ENCODE measurements at places on chromosomes 1 and 21.

GRCh38 chr1:12508849-12509248 lies 109.2 kb downstream of the DHRS3 start:
- no peak for DNase-seq

DNA sequence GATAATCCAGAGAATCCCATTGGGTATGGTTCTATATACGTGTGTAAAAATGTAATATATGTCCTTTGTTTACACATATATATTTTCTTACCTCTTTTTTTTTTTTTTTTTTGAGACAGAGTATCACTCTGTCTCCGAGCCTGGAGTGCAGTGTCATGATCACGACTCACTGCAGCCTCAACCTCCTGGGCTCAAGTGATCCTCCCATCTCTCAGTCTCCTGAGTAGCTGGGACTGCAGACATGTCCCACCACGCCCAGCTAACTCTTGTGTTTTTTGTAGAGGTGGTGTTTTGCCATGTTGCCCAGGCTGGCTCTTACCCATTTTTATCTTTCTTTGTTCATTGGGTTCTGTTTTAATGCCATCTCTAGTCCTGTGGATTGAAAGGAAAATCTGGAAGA lies 59.5 kb downstream of the ZBTB17 start:
- DNase-seq, result peak; percentile 5

GRCh38 chr1:223887747-223888418 lies 42.1 kb upstream of the TP53BP2 start:
- peak; percentile 99 for DNase-seq

DNA sequence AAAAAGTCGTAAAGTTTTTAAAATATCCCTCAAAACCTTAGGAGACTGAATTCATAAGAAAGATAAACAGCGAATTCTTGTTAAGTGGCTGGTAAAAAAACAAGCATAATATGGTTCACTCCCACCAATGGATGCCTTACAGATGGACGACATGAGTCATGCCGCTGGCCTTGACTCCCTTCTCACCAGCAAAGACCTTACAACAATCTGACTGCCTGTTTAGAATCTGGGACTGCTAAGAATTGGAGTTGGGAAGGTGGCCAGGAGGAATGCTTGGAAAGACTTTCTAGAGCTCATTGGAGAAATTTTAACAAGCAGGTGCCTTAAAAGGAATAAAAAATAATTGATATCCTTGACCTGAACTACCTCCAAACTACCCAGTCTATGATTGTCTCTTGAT lies 206.9 kb upstream of the FMN2 start:
- peak; percentile 23 for DNase-seq

DNA sequence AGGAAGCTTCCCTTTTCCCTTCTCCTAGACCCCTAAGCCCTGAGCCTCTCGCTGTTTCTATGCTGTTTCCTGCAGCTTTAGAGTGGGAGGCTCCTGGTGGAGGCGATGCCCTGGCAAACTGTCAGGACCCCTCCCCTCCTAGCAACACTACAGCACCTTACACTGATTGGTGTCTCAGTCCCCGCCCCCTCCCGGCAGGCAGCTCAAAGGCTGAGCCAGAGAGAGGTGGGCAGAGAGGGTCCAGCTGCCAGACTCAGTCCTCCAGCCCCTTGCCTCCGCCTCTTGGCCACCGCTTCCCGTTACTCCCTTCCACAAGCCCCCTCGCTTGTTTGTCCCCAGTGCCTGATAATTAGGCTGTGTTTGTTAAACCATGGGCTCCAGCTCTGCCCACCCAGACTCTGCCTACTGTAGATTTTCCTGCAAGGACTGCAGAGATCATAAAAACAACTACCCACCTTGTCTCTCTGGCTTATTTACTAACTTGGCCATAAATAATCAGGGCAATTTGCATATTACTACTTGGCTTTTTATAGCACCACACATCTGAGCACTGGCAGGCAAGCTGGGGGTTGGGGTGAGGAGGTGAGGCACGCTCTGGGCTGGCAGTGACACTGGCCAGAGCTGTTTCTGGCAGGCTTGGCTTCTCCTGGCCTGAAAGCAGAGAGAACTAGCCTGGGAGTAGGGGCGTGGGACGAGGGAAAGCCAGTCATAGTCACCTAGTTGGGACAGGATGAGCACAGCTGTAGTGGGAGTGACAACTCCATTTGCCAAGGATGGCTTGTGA lies 107.5 kb downstream of the CSMD2 start:
- DNase-seq, result no peak

DNA sequence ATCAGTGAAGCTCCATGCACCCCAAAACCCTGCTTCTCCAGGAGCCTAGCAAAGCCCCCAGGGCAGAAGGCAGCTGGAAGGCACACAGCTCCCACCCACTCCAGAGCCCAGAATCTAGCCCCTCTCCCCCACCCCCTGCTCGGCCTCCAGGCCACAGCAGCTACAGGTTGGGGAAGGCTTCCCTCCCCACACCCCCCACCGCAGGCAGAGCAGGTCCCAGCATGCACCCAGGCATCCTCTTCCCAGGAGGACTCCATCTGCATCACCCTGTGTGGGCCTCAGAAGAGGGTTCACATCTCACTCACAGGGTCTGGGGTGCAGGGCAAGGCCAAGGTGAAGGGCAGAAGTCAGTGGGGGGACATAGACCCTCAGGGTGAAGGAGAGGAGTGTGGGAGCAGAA lies 719 bp downstream of the S100A14 start:
- no peak for DNase-seq

- DNase-seq, result no peak
Measured at GRCh38 chr1:229164348-229164747, 106.6 kb upstream of the RAB4A start.

DNA sequence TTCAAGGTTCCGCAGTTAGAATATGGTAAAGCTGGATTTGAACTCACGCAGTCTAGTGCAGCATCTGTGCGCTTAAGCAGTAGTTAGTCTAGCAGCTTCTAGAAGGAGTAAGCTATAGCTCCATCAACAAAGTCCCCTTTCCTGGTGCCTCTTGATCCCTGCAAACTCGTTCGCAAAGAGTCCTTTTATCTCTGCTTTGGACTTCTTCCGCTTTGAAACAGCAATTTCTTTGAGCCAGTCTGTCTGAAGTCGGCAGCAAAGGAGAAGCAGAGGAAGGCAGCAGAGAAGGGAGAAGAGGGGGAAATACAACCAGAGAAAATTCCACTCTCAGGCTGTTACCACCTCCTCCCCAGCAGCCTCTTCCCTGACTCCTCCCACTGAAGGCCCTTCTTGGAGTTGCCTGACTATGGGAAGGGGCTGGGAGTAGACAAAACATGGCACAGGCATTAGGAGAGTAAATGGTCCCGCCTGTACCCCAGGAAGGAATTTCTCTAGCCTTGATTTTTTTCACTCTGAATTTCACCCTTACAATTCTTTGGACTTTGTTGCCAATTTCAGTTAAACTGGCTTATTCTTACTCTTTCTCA lies 25.9 kb downstream of the HSD3B2 start:
- no peak for DNase-seq

DNA sequence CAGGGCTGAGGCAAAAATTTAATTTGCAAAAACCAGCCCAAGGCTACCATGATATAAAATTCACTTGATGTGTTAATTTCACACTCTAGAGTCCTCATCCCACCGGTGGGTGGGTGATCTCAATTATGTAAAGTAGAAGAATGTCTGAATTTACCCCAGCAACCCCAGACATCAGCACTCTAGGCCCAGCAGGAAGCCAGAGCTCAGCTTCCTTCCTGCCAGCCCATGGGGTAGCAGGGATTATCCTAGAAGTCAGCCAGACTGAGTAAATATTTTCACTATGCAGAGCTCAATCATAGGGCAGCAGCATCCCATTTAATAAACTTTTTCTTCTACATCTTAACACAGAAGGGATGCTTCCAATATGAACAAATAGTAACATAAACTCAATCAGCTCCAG lies 71.0 kb downstream of the SIPA1L2 start:
- DNase-seq, result no peak

Measured in astrocyte (in vitro differentiated cells and primary cell).